Thymus (tissue), 14 donors: ENCODE measurements at places on chromosomes 2 and 18. TPM values are rescaled to one million over a fixed set of nuclear protein-coding genes. Genes with fewer than 3 reads are reported as not detected.

Gene DAW1
- total RNA-seq = 0.28 TPM

Gene CCDC195
- not detected for total RNA-seq

- no peak for DNase-seq
Measured at GRCh38 chr2:9873337-9873736, 30.1 kb downstream of the TAF1B start.

GRCh38 chr2:177052471-177052870 lies 160.1 kb upstream of the HNRNPA3 start:
- DNase-seq = no peak

- DNase-seq = peak; percentile 67
Measured at GRCh38 chr2:203673933-203674332, 32.5 kb upstream of the CD28 start.

- DNase-seq = no peak
Measured at GRCh38 chr2:208978946-208979345, 444.9 kb upstream of the MAP2 start.

DNA sequence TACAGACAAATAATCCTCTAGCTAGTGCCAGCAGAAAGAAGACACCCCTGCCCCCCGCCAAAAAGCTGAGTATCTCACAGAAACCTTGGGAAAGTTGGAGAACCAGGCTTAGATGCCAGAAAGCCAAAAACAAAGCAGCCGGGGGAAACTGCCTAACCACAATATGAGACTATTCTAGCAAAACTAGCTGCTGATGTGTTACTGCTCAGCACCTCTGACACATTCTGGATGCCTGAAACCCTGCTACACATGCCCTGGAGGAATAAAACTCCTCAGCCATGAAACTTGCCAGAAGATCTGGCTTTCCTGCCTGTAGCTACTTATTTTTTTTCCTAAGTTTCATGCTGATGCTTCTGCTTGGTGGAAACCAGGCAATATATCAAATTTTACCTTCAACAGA lies 122.7 kb upstream of the GCFC2 start:
- no peak for DNase-seq

DNA sequence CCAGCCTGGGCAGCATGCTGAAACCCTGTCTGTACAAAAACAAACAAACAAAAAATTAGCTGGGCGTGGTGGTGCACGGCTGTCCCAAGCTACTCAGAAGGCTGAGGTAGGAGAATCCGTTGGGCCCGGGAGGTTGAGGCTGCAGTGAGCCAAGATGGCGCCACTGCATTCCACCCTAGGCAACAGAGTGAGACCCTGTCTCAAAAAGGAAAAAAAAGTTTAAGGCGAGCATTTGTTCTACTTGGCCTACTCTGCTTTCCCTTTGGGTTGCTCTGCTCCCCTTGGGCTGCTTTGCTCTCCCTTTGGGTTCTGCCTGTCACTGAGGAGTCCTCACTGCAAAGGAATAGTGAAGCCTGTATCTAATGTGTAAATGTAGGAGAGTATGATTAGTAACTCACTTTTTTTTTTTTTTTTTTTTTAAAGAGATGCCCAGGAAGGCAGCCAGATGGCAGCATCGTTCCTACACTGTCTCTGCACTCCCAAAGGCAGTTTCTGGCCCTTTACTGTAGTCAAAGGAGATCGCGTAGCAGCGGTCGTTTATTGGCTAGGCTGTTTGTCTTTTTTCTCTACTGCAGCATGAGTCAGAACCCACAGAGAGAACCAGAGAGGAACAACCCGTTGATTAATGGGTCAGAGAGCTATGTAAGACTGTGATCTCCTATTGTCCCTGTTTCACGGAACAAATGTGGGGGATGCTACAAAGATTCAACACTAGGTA lies 118.3 kb upstream of the CWC22 start:
- DNase-seq = peak; percentile 26

- DNase-seq = no peak
Measured at GRCh38 chr2:197108758-197109157, 182.3 kb upstream of the PGAP1 start.

- DNase-seq = no peak
Measured at GRCh38 chr2:120888851-120889250, 153.2 kb downstream of the GLI2 start.

- no peak for DNase-seq
Measured at GRCh38 chr2:219514836-219515235, 554 bp downstream of the ASIC4 start.

- no peak for DNase-seq
Measured at GRCh38 chr2:1091895-1092585, 141.4 kb downstream of the SNTG2 start.

Gene TMEM37
- 0.52 TPM for total RNA-seq

GRCh38 chr2:26458365-26459042 lies 19.4 kb downstream of the OTOF start:
- no peak for DNase-seq

DNA sequence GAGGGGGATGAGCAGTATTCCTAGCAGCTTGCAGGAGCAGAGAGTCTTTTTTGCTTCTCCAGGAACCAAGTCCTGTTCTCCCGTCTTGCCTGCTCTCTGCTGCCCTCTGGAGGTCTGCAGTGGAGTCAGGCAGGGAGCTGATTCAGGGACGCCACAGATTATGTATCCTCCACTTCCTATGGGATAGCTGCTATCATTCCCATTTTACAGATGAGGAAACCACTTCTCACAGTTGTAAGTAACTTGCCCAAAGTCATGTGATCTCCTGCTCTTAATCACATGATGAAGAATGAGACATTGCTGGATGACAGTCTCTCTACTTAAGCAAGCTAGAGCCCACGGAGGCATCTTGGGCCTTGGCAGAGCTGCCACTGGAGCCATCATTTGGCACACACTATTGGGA lies 8.3 kb downstream of the SLC4A5 start:
- peak; percentile 44 for DNase-seq

DNA sequence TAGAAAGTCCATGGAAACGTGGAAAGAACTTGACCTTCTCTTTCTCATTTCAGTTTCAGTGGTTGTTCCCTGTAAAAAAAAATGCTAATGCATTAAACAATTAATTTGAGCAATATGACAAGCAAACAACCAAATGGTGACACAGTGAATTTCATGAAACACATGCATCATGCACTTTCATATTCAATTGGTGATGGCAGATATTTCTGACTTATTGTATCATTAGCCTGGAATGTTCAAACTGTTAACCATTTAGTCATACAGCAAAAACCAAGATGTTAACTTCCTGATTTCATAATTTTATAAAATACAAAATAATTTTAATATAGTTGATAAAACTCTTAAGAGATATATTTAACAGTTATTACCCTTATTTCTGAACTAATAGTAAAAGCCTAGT lies 85.5 kb downstream of the SCN1A start:
- no peak for DNase-seq

DNA sequence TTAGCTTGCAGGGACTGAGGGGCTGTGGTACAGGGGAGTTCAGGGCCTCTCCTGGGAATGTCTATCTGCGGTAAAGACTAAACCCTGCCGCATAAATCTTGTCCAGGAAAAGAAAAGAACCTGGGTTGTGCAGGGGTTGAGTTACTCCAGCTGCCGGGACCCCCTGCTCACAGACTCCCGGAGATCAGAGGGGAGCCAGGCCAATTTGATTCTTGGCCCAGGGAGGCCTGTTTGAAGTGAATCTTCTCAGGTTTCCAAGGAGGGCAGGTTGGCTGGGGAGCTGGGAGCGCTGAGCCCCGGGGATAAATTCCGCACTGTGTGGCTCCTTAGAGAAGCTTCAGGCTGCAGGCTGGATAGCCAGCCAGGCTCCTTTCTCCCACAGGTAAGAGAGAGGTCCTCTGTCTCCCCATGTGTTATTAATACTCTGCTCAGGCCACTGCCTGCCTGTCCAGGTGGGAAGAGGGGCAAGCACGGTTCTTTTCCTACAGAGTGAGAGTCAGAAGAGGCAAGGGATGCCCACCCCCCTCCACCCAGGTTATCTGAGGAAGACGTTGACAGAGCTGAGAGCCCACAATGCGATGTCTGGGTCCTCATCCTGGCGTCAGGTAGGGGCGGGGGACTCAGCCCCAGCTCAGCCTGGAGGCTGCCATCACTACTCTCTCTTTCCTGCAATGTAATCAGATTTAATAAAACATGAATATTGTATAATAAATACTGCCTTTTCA lies 82.7 kb downstream of the LONRF2 start:
- no peak for DNase-seq

Gene ZBTB7C
- 0.14 TPM for total RNA-seq

GRCh38 chr2:74391580-74392448 lies 11.7 kb upstream of the DCTN1 start:
- peak; percentile 88 for DNase-seq

Gene HES6
- total RNA-seq = 16.1 TPM

- DNase-seq = no peak
Measured at GRCh38 chr2:10254373-10255188, 48.1 kb upstream of the HPCAL1 start.

DNA sequence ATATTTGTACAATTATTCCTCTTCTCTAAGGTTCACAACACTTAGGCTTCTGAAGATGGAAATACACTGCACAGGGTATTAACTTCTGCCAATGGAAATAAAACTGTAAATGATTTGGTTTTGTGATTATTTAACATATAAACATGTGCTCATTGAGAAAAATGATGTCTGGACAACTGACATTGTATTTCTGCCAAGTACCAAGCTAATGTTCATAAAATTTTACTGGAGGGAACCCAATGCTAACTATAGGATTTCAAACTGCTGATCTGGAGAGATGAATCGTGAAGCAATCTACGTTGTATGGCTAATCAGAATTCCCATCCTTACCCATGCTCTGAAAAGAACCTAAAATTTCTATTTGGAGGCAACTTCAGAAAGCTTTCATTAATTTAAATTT lies 279.7 kb downstream of the NRXN1 start:
- DNase-seq = no peak

- DNase-seq = no peak
Measured at GRCh38 chr2:176650838-176651555, 381.8 kb downstream of the MTX2 start.

GRCh38 chr18:53319628-53320027 lies 904.8 kb downstream of the MBD2 start:
- DNase-seq = no peak

GRCh38 chr2:197614532-197614931 lies 60.9 kb downstream of the RFTN2 start:
- no peak for DNase-seq

DNA sequence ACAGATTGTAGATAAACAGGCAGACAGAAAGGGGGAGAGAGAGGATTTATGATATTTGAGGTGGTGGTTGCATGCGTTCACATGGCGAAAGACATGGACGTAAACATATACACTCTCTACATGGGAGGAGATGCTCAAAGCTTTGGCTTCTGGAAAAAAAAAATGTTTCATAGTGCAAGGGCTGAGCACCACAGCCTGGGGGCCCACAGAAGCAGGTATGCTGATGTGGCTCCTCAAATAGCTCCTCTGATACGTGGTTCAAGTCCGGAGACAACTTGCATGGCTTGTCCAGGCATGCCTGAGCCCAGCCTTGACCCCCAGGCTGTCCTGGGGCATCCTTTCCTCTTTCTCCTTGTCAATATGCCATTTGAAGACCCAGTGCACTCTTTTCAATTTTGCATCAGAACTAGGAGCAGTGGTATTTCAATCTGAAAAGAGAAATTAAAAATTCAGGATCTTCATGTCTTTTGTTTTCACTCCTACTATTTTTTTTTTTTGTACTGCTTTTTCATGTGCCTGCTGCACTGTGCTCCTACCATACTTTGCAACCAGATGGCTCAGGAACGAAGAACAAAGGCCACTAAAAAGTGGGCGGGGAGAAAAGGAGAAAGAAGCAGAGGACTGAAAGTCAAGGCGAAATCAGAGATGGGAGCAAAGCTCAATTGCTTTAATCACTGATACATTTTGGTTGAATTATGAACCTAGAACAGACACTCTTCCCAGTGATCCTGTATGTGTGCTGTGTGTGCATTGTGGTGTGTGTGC lies 495.7 kb upstream of the TCF4 start:
- DNase-seq = no peak

GRCh38 chr18:64785686-64786085 lies 636.8 kb upstream of the LINC00305 start:
- DNase-seq = no peak
